ENCODE measurements at places on chromosomes 2 and 18.
A peak's percentile ranks its signal among the peaks of the same experiment; 100 is the strongest.

GRCh38 chr2:212535996-212536816 lies 2.4 kb downstream of the ERBB4 start:
- no peak for DNase-seq

DNA sequence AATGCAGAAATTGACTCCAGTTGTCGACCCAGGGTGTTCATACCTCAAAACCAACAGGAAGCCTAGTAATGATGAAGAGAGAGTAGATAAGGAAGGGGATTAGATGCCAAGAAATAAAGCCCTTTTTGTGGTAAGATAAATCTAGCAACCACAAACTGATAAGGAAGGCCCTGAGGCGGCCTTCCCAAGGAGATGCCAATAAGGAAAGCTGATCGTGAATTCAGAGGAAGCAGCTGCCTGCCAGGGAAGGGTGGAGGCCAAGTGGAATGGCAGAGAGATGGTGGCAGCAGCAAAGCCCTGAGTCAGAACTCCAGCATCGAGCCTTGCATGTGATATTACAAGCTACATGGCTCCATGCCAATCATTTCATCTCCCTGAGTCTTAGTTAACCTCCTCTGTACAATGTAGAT lies 126.3 kb downstream of the IRS1 start:
- DNase-seq, result peak; percentile 88

GRCh38 chr18:76459687-76460350 lies 35.2 kb downstream of the ZNF516 start:
- DNase-seq, result no peak

DNA sequence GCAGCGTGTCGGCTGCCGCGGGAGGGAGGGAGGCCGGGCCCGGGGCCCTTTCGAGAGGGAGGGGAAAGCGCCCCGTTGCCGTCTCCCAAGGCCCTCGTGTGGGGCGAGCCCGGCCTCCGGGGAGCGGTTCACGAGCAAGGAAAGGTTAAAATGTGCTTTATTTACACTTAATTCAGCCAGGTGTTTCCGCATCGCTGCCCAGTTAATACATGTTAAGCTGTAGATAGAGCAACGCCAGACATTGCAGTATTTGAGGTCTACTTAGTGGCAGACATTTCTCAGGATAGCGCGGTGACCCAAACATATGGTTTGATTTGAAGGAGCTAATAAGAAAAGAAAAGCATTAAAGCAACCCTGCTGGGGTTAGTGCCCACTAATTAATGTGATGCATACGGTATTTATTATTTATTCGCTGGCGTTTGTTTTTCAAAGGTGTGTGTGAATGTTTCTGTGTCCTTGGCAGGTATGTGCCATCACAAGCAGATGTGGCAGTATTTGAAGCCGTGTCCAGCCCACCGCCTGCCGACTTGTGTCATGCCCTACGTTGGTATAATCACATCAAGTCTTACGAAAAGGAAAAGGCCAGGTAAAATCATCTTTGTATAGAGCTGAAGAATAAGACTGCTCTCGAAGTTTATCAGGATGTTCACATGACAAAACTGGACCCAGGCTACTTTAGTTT lies 571 bp downstream of the EEF1B2 start:
- no peak for DNase-seq

DNA sequence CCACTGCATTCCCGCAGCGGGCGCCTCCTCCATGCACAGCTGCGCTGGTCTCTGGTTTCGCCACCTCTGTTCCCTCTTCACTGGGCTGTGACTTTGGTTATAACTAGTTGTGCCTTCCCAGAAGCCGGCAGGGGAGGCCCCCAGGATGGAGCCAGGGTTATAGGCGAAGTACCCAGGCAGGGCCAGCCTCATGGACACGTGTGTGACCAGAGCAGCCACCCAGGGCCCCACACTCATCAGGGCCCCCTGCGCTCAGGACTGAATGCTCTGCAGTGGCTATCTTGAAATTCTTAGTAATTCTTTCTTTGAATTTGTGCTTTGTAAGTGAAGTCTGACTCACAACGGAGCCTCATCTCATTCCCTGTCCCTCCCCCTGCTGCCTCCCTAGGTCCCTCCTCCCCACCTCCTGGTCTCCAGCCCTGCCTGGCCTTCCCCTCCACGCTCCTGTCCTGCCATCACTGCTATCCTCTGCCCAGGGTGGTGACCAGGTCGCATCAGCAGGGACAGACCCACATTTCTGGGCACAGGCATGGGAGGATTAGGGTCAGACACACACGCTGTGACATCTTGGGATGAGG lies 38.1 kb upstream of the LBH start:
- no peak for DNase-seq

Measured in SK-N-MC (cell line).